NCI-H1694 (cell line): ENCODE measurements at places on chromosomes 7 and 10.
A peak's percentile ranks its signal among the peaks of the same experiment; 100 is the strongest.

- no peak for DNase-seq
Observed at GRCh38 chr10:103890194-103890658, 27.8 kb downstream of the STN1 start.

- DNase-seq: peak; percentile 38
Observed at GRCh38 chr10:77571490-77571889, 66.1 kb downstream of the KCNMA1 start.

DNA sequence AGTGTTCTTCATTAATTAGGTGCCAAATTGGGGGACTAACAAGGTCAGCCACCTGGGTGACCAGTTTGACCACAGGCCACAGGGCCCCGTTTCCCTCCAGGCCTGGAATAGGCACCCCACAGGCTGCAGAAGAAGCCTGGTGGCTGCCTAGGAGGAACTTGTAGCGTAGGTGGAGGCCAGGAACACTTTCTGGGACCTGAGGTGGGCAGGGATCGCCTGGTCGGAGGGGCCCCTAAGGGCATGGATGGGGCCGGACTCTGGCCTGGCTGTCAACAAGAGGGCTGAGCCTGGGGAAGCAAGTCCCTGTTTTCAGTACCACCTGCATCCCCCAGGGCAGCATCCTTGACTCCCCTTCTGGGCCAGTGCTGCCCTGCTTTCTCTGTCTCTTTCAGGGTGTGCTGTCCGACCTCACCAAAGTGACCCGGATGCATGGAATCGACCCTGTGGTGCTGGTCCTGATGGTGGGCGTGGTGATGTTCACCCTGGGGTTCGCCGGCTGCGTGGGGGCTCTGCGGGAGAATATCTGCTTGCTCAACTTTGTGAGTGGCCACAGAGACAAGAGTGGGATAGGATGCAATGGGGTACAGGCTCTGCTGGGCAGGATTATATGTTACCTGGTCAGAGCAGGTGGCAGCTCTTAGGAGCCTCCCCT lies 30.7 kb upstream of the SH2D4B start:
- DNase-seq: no peak

GRCh38 chr7:51315393-51316261 lies 982 bp downstream of the COBL start:
- DNase-seq: no peak

GRCh38 chr10:19498393-19499290 lies 317.6 kb upstream of the PLXDC2 start:
- DNase-seq: no peak
